T-helper 2 cell treated with Interferon-gamma antibody and Interleukin-4, amounts not matched to agents 5 μg/mL and 100 μg/mL, for 36 hours (primary cell): ENCODE measurements at places on chromosomes 12 and 14.

- peaks cover 20% of the 10 kb centered on the region for H3K4me1 ChIP-seq
- no peak overlapping the region for H3K4me3 ChIP-seq
- no peak for DNase-seq
Measured at GRCh38 chr12:93984005-93984404, 164.4 kb upstream of the PLXNC1 start.

GRCh38 chr12:47068539-47068938 lies 10.9 kb upstream of the PCED1B start:
- no peaks in the 10 kb centered on the region for H3K27me3 ChIP-seq
- H3K36me3 ChIP-seq: no peaks in the 10 kb centered on the region
- no peak overlapping the region for H3K4me3 ChIP-seq
- H3K4me1 ChIP-seq: no peaks in the 10 kb centered on the region
- H3K27ac ChIP-seq: no peak overlapping the region

GRCh38 chr14:102201353-102201738 lies 61.6 kb downstream of the WDR20 start:
- H3K27me3 ChIP-seq: no peaks in the 10 kb centered on the region
- peak overlapping the region; percentile 25 for H3K4me3 ChIP-seq
- peaks cover 25% of the 10 kb centered on the region for H3K4me1 ChIP-seq
- peak overlapping the region; percentile 84 for H3K27ac ChIP-seq
- peaks cover 37% of the 10 kb centered on the region for H3K36me3 ChIP-seq

- no peaks in the 10 kb centered on the region for H3K27me3 ChIP-seq
- peak overlapping the region; percentile 1 for H3K4me3 ChIP-seq
- H3K4me1 ChIP-seq: peaks cover 57% of the 10 kb centered on the region
Measured at GRCh38 chr12:32585680-32586079, 93.4 kb upstream of the DNM1L start.

DNA sequence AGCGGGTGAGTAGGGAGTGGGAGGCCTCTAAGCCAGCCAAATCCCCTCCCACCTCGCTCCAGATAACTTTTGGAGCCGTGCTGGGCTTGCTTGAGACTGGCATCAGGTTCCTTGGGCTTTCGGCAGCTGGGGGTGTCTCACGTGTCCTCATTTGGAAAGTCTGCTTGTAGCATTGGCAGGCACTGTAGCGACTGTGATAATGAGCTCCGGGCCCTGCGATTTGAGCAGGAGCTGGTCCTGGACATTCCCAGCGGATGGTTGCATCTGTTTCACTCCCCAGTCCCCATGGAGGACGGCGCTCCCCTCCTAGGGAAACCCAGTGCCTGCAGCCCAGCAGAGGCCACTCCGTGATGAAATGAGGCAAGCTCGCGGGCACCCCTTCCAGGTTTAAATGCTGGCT lies 49.4 kb downstream of the DGLUCY start:
- DNase-seq: no peak
- no peak overlapping the region for H3K27ac ChIP-seq
- H3K4me3 ChIP-seq: no peak overlapping the region
- H3K4me1 ChIP-seq: no peaks in the 10 kb centered on the region
- H3K27me3 ChIP-seq: no peaks in the 10 kb centered on the region

DNA sequence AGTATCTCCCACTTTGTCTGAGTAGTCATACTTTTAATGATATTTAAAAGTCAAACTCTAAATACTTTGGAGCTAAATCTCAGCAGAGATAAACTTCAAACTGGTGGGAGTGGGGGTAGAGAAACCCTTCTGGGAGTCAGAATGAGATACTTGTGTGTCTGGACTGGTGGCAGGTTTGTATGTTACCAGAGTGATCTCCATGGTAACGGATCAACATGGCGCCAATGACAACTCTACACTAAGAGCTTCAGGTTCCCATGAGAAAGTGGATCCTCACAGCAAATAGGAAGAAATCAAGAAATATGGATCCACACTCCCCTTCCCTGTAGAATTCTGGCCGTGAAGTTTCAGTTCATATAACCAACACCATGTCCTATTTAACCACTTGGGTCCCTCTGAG lies 121.9 kb downstream of the ETV6 start:
- peak; percentile 31 for DNase-seq
- H3K4me1 ChIP-seq: peaks cover 60% of the 10 kb centered on the region
- H3K4me3 ChIP-seq: no peak overlapping the region
- peaks cover 15% of the 10 kb centered on the region for H3K36me3 ChIP-seq
- peak overlapping the region; percentile 62 for H3K27ac ChIP-seq
- H3K27me3 ChIP-seq: no peaks in the 10 kb centered on the region

DNA sequence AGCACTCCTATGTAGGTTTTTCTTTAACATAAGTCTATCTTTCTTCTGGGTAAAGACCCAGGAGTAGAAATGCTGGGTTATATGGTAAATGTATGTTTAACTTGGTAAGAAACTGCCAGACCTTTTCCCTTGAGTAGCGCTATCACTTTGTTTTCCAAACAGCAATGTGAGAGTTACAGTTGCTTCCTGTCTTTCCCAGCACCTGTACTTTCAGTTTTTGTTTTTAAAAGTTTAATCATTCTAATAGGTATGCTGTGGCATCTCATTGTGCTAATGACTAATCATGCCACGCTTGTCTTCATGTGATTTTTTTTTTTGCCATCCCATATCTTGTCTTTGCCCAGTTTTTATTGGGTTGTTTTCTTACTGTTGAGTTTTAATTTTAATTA lies 28.1 kb downstream of the GIT2 start:
- peak overlapping the region; percentile 67 for H3K4me3 ChIP-seq
- H3K4me1 ChIP-seq: peaks cover 24% of the 10 kb centered on the region
- no peak for DNase-seq
- peak overlapping the region; percentile 93 for H3K27ac ChIP-seq
- H3K27me3 ChIP-seq: no peaks in the 10 kb centered on the region

- H3K4me3 ChIP-seq: no peak overlapping the region
- no peaks in the 10 kb centered on the region for H3K4me1 ChIP-seq
- no peak overlapping the region for H3K27ac ChIP-seq
- DNase-seq: no peak
- H3K36me3 ChIP-seq: no peaks in the 10 kb centered on the region
Measured at GRCh38 chr12:13631873-13632272, 349.5 kb downstream of the GRIN2B start.
